NCI-H2029 (cell line): ENCODE measurements at places on chromosomes 6 and 20.

- DNase-seq, result no peak
Observed at GRCh38 chr6:1124885-1125284, 187.0 kb upstream of the FOXQ1 start.

- DNase-seq, result no peak
Observed at GRCh38 chr6:52410979-52411378, 9.2 kb upstream of the EFHC1 start.

- no peak for DNase-seq
Observed at GRCh38 chr6:118476551-118476950, 71.5 kb upstream of the PLN start.

- no peak for DNase-seq
Observed at GRCh38 chr6:155628306-155628705, 172.7 kb upstream of the NOX3 start.

- DNase-seq, result no peak
Observed at GRCh38 chr6:84599991-84600390, 164.4 kb downstream of the TBX18 start.

DNA sequence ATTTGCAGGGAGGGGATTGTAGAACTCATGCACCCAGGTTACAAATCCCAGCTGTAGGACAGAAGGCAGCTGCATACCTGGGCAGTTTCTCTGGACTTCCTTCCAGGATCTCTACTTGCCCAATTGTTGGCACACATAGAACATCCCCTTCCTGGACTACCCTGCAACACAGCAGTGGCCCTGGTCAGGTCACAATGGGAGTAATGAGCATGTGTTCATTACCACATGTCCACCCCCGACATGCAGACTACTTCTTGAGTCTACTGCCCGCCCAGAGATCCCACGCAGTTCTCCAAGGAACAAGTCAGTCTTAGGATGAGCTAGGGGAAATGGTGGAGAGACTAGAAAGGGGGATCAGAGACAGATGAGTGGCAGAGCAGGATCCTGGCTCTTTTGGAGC lies 5.1 kb downstream of the PEX6 start:
- DNase-seq, result no peak

DNA sequence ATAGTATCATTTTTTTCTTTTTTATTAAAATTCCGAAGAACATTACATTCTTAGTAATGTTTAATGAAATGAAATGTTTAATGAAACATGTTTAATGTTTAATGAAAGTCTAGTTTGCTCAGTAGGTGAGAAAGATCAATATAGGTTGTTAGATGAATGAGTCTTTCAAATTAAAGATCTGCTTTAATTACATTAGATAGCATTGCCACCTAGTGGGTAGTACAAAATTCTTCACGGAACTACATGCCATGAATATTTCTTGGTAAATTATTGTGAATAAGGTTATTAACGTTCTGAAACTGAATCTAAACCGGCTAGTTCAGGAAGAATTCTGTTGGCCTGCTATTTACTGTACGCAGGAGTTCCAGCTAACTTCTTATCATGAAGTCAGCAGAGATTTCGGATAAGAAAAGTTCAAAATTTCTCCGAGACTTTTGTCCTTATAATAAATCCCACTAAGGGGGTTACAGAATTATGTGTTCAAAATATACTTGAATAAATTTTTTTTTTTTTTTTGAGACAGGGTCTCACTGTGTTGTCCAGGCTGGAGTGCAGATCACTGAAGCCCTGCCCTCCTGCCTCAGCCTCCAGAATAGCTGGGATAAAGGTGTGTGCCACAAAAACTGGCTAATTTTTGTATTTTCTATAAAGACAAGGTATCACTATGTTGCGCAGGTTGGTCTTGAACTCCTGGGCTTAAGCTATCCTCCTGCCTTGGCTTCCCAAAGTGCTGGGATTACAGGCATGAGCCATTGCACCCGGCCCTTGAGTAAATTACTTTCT lies 7.9 kb upstream of the GMNN start:
- DNase-seq, result no peak

GRCh38 chr6:62707156-62707555 lies 421.1 kb upstream of the KHDRBS2 start:
- no peak for DNase-seq

DNA sequence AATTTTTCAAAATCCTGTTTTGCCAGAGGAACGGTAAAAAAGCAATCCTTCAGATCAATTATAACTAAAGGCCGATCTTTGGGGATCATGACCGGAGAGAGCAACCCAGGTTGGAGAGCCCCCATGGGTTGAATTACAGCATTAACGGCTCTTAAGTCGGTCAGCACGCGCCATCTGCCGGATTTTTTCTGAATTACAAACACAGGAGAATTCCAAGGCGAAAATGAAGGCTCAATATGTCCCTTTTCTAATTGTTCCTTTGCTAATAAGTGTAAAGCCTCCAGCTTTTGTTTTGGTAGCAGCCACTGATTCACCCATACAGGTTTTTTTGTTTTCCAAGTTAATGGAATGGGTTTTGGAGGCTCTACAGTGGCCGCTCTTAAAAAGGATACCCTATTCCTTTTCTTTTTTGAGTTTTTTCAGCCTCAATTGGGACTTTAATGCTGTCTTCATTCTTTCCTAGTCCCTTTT lies 16.9 kb upstream of the PTCRA start:
- peak; percentile 48 for DNase-seq

GRCh38 chr6:140824595-140824994 lies 1308.1 kb upstream of the GJE1 start:
- DNase-seq, result no peak

- no peak for DNase-seq
Observed at GRCh38 chr6:6654599-6655575, 66.4 kb downstream of the LY86 start.

GRCh38 chr6:132065556-132065955 lies 114.4 kb upstream of the CCN2 start:
- DNase-seq, result no peak

GRCh38 chr20:61982191-61982950 lies 83.3 kb downstream of the TAF4 start:
- no peak for DNase-seq

DNA sequence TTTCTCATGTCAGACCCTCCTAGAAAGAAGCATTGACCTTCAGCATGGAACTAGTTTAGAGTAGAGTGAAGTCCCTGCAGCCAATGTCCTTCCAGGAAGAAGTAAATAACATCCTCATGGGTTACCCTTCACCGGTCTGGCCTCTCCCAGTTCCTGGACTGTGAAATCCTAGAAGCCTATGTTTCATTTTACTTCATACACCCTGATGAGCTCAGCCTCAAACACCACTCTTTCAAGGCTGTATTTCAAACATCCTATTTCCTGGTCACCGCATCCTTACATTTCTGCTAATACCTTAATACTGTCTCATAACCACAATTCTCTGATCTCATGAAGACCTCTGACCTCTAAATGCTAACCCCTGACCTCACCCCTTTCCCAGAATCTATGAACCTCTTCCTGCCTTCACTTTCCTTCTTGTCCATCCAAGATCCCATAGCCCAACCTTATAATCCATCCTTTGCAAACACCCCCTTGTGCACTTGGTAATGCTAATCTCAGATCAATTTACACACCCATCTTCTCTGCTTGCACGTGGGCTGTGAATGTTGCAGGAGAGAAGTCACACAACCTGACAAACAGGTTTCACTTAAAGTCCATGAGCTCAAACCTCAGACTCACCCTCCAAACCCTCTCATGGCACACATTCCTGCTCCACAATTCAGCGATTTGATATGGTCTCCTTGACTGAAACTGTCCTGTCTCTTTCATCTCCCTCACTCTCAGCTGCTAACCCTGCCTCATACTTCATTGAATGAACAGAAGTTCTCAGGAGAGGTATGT lies 30.2 kb downstream of the SLC2A10 start:
- DNase-seq, result peak; percentile 54

DNA sequence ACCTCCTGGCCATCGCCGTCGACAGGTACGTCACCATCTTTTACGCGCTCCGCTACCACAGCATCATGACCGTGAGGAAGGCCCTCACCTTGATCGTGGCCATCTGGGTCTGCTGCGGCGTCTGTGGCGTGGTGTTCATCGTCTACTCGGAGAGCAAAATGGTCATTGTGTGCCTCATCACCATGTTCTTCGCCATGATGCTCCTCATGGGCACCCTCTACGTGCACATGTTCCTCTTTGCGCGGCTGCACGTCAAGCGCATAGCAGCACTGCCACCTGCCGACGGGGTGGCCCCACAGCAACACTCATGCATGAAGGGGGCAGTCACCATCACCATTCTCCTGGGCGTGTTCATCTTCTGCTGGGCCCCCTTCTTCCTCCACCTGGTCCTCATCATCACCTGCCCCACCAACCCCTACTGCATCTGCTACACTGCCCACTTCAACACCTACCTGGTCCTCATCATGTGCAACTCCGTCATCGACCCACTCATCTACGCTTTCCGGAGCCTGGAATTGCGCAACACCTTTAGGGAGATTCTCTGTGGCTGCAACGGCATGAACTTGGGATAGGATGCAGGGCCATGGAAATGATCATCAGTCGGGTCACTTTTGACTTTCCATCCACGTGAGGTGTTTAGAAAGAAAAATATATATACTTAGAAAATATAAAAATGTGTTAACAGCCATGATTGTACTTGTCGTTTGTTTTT lies 868 bp downstream of the MC3R start:
- no peak for DNase-seq

- no peak for DNase-seq
Observed at GRCh38 chr6:90229331-90230010, 67.2 kb downstream of the BACH2 start.

DNA sequence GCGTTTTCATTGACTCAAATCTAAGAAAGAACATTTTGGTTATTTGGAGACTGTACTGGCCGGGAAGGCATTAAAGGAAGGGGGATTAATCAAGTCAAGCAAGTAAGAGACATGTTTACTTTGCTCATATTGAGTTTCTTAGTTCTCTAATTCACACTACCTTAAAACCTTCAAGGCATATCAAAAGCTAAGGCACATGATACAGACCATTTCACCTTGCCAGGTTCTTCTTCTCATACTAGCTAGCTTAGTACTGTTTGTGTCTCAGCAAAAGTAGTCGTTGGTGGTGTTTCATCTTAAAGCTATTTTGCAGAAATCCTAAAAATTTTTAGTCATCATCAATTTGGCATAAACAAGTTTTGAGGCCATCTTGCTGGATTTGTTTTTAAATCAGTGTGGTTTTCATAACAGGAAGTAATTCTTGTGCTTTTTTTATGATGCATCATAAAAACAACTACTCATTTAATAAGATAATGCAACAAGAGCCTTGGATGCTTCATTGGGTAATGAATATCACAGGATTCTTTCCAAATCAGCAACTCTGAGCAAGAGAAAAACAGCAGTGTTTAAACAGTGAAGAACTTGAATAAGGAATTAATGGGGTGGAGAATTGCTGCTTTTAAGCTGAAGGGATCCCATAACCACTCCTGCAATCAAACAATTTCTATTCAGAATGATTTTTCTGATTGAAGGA lies 425.3 kb downstream of the EPM2A start:
- no peak for DNase-seq

- no peak for DNase-seq
Observed at GRCh38 chr6:28659250-28659566, 133.5 kb downstream of the GPX5 start.

DNA sequence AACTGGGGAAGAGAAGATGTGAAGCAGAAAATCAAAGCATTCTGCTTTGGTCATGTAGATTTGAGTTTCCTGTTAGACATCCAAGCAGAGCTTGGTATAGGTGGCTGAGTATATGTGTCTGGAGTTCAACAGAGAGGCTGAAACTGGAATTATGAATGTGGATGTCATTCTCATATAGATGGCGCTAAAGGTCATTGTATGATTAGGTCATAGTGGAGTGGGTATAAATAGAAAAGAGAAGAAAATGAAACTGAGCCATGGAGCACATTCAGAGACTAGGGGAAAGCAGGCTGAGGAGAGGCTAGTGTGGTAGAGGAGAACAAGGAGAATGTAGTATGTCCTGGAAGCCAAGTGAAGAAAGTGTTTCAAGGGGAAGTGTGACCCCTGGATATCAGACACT lies 295.6 kb upstream of the PLN start:
- DNase-seq, result no peak

DNA sequence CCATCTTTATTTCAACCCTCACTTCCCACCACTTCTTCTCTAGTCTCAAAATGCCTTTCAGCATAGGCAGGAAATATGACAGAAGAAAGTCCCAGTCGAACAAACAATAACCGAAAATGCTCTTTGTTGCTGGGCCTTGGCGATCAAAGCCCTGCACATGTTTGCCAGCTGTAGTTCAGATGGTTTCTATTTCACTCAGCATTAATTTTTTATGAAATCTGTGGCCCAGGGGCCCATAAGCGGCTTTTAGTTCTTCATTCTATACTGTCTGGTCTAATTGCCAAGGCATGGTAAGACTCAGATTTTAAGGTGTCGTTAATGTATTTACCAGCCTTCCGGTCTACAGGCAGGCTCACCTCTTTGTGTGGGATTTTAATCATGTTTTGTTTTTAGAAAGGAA lies 10.9 kb upstream of the F13A1 start:
- no peak for DNase-seq

GRCh38 chr6:43517505-43518357 lies 842 bp downstream of the POLR1C start:
- DNase-seq, result no peak

- peak; percentile 17 for DNase-seq
Observed at GRCh38 chr6:63923139-63923739, 287.6 kb downstream of the PHF3 start.

DNA sequence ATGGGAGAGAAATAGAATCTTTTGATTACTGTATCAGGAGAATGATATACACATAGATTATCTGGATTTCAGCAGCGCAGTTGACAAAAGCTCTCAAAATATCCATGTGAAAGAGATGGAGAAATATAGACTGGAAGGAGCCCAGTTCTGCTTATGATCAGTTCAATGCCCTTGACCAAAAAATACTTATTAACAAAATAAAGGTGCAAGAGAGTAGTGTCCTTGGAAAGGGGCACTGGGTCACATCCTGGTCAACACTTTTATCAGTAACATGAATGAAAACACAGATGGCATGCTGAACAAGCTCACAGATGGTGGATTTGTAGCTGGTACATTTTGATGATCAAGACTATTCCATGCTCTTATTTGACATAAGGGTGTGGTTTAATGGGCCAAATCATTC lies 63.9 kb upstream of the PLEKHG1 start:
- DNase-seq, result no peak

DNA sequence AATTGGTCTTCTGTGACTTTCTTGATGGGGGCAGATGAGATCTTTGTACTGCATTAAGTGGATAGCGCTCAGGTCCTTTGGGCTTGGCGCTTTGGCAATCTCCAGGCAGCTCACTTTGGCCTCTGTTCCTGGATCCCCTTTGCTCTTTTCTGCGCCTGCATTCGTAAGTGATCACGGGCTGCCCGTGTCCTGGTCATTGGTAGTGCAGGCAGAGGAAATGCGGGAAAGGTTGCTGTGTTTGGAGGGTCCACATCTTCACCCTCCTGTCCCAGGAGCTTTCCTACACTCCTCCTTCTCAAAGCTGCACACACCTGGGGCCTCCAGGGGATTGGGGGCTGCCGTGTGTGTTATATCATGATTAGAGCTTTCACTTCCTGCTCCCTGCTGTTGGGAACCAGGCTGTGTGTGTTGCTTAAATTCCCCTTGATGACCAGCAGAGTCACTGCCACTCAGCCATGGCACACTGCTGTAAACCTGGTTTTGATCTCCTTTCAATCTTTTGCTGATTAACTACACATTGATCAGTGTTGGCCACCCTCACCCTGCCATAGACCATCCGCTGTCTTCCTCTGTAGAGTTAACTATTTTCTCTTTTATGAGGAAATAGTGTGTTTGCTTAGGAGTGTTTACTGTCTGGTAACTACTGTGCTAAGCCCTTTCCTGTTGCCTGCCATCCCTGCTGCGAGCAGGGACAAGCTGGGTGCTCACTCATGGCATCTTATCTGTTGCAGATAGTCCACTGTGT lies 13.0 kb upstream of the SNHG17 start:
- DNase-seq, result no peak

GRCh38 chr20:5608442-5609161 lies 141.6 kb upstream of the SHLD1 start:
- no peak for DNase-seq
